ENCODE measurements at places on chromosomes 2 and 18.

DNA sequence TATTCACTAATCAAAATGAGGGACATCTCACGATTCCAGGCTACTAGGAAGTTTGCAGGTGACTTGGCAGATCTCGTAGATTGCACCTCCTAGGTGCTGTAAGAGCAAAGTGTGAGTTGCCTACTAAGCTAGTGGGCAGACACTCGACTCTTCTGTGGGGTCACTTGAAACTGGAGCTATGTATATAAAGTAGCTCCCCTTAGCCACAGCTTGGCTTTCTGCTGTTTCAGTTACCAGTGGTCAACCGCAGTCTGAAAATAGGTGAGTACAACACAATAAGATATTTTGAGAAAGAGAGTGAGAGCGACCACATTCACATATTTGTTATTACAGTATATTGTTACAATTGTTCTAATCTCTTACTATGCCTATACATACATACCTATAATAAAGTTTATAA, 23.3 kb downstream of the CTAGE1 start:
- no peak for DNase-seq

- no peak for DNase-seq
Observed at GRCh38 chr18:48777744-48778116, 173.0 kb downstream of the SMAD7 start.

DNA sequence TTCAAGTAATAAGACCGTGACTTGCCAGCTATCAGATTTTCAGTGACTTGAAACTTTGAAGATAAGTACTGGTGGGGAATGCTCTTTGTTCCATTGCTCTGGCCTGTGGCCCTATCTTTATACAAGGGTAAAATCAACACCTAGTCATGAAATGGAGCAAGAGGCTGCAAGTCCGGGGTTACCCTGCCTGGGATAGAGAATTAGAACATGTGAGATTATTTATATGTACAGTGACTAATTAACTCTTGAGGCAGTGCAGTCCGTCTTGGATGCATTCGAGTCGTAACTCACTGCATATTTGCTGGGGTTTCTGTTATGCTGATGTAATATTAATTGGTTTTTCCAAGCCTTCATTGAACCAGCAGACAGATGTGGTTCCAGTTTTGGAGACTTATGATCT, 105.8 kb upstream of the LYPD6 start:
- DNase-seq: no peak

DNA sequence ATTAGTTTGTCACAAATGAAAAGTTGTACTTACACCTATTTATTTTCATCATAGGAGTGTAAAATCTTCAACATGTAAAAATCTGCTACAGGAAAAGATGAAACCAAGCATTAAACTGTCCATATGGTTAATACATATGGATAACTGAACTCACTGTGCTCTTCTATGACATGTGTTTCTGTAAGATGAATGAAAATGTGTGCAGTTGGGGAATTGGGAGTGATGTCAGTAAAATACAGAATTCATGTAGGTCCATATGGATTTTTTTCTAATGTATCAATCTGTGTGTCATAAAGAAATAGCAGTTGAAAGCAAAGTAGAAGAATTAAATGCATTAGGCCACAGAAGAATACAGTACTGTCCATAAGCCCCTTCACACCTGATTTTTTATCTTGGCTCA, 178.4 kb upstream of the COL3A1 start:
- DNase-seq: no peak

GRCh38 chr18:63148449-63149301, 170.9 kb downstream of the BCL2 start:
- peak; percentile 85 for DNase-seq

- no peak for DNase-seq
Observed at GRCh38 chr2:150475479-150476250, 11.8 kb downstream of the RND3 start.

GRCh38 chr2:2845267-2845666, 514.2 kb upstream of the MYT1L start:
- no peak for DNase-seq

DNA sequence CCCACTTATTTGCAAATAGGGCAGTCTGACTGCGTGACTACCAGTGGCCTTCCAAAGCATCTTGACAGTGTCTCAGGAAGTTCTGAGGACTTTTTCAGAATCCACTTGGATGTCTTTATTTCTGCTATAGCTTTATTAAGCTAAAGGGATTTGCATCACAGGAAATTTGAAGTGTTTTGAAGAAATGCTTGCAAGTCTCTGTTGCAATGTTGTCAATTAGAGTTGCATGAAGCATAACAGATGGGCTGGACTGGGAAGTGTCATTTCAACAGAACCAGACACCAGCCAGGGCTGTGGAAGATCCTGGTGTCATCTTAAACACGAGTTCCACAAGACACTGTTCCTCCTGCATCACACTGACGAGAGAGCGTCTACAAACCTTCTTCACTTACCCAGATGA, 224.5 kb downstream of the EN1 start:
- no peak for DNase-seq

DNA sequence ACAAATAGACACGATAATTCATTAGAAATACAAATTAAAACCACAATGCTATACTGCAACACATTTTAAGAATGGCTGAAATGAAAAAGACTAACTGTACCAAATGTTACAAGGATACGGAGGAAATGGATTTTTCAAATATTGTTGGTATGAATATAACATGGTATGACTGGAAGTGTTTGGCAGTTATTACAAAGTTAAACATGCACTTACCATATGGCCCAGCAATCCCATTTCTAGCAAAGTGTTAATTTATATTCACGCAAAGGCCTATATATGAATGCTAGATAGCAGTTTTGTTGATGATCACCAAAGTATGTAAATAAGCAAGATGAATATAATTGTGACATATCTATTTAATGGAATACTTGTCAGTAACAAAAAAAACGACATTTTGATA, 497.8 kb upstream of the FSIP2 start:
- no peak for DNase-seq

- peak; percentile 92 for DNase-seq
Observed at GRCh38 chr2:12534646-12535263, 182.0 kb upstream of the TRIB2 start.

DNA sequence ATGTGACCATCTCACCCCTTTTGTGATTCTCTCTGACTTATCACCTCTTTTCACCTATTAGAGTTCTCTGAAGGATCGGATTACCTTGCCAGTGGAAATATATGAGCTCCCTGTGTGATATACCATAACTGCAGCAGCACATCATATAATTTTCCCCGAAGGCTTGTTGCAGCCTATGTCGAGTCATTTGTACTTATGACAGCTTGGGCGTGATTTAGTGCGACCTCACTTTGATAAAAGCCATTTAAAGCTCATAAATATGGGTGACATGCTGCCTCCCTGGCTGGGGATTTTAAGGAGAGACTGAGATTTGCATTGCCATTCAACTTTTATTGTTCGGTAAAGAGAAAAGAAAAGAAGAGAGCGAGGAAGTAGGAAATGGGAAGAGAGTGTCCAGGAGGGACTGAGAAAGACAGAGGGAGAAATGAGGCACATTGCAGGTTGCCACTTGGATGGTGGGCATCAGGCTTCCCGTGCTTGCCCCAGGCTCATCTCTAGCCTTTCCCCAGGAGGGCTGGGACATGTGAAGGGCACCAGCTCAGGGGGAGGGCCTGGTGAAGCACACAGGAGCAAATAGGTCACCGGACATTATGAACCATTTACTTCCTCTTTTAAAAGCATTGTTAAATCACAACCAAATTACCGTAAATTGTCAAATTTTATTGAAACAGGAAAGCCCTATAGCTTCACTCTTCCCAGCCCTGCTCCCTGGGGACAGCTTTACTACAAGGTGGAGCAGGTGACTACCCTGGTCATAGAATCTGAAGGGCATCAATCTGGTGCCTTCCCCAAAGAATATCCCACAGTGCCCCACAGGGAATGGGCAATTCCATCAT, 161.3 kb downstream of the SETBP1 start:
- no peak for DNase-seq

GRCh38 chr2:129459200-129459876, 520.1 kb upstream of the RAB6C start:
- DNase-seq: no peak

DNA sequence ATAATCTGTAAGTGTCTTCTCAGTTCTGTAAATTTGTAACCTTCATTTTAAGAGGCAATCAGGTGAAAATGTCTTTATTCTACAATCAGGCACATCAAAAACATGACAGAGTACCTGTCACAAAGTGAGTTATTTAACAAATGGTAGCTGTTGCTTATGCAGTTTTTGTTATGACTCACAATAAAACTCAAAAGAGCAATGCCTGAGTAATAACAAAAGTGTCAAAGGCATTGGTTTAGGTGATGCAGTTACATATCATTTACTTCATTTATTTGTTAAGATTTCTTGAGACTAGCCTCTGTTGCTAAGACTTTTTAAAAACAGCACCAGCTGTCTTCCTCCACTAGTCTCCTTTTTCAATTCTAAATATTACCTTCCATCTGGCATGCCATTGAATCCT, 177.8 kb downstream of the KIAA1328 start:
- DNase-seq: no peak

DNA sequence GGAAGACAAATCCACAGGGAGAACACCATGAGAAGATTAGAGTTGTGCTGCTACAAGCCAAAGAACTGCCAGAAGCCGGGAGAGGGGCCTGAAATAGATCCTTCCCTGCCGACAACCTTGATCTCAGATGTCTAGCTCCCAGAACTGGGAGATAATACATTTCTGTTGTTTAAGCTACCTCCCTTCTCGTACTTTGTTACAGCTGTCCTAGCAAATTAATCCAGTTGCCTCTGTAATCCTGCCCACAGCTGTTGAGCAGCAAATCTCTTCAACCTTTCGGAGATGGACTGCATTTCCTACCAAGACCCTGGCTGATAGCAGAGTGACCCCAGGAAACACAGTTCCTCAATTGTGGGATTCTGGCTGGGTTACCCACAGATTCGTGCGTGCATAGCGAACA, 2.6 kb upstream of the TBC1D8 start:
- DNase-seq: no peak

DNA sequence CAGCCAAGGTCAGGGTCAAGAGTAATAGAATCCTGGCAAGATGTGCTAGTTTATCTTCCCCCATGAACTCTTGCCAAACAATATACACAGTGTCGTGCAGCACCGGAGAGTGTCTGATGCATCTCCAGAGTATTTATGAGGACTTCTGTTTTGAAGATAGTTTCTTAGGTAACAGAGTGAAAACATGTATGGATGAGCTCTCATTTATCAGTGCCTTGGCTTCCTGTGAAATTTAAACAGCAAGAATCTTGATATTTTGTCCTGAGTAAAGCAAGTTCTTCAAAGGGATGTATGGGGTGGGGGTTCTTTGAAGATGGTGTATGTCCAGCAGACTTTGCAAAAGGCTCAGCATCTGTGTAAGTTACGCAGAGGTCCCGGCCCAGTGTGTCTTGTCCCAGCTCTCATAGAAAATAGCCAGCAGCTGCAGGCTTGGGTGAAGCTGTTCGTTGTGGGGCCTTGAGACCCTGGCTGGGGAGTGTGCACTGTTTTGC, 361.0 kb upstream of the NT5C1B start:
- DNase-seq: peak; percentile 16

GRCh38 chr18:57921708-57922107, 118.6 kb upstream of the ATP8B1 start:
- DNase-seq: no peak

- DNase-seq: no peak
Observed at GRCh38 chr2:110714452-110715224, 17.7 kb upstream of the ACOXL start.

GRCh38 chr2:45567288-45567963, 43.6 kb downstream of the SRBD1 start:
- DNase-seq: no peak

- DNase-seq: peak; percentile 4
Observed at GRCh38 chr2:156892467-156893281, 364.8 kb upstream of the GALNT5 start.

DNA sequence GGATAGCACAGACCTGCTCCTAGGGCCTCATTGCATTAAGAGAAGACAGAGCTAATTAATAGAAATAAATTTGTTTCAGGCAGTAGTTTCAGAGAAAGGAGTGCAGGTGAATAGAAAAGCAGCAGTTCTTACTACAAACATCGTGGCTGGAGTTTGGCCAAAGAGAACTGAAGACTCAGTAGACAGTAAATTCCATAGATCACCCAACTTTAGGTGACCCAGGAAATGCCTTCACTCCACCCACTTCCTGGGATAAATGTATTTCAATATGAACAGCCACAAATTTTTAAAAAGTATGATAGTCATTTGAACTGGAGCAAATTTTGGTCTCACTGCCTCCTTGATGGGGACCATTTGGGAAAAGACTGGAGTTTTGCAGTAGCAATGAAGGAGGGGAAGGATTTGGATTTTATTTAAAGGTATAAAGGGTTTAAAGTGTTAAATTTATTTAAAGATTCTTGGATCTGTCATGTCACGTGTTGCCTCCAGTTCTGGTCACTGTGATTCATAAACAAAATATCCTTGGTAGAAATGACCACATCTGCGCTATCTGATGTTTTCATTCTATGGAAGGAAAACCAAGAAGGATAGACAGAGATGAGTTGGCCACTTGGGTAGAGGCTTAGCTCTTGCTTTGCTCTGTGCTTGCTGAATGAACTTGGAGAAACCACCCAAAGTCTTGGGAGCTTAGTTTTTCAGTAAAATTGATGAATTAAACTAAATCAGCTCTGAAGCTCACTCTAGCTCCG, 390.2 kb downstream of the THSD7B start:
- DNase-seq: no peak

DNA sequence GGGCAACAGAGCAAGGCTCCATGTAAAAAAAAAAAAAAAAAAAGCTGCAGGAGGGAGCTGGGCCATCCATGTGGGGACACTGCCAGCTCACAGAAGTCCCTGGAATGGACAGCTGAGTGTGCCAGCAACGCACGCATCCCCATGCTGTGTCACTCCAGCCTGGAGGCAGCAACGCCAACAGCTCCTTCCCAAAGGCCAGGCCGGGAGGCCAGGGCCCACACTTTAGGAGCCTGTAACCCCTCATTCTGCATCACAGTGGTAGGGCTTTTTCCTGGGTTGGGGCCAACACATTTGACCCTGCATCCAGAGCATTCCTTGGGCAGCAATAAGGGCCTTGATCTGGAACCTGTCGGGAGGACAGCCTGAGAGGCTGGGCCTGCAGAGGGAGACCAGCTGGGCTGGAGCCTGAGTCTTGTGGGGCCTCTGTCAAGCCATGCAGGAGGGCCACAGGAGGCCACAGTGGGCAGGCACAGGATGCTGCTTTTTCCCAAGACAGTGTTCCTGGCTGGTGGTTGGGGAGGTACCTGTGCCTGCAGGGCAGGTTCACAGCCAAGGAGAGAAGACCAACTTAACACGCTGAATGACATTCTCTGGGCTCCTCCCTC, 16.8 kb upstream of the KCNK3 start:
- no peak for DNase-seq

DNA sequence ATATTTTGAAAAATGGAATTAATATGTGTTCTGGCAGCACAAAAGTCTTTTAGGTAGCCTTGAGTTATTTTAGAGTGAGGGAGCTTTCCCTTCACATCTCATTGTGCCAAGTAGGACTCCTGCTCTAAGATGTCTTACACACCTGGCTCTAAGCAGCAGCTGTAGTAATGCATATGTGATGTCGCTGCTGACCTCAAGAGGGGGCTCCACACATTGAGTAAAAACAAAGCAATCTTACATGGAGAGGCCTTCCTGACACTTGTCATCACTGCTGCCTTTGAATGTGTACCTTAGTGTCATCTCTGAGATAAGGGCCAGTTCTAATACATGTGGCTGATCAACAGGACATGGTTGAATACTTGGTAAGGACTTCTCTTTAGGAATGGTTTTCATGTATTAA, 75.8 kb downstream of the ACTR3 start:
- no peak for DNase-seq

GRCh38 chr18:62342884-62343283, 17.8 kb downstream of the TNFRSF11A start:
- no peak for DNase-seq

- DNase-seq: peak; percentile 61
Observed at GRCh38 chr2:18829251-18829902, 240.0 kb upstream of the NT5C1B start.

GRCh38 chr2:152532241-152532640, 185.0 kb downstream of the PRPF40A start:
- no peak for DNase-seq

All from AG08395 (cell line).